ENCODE measurements at places on chromosomes 7 and 10.
A peak's percentile ranks its signal among the peaks of the same experiment; 100 is the strongest.

GRCh38 chr7:36658335-36659171, 65.7 kb downstream of the AOAH start:
- DNase-seq: no peak

GRCh38 chr7:98974205-98974604, 95.9 kb downstream of the TRRAP start:
- no peak for DNase-seq

DNA sequence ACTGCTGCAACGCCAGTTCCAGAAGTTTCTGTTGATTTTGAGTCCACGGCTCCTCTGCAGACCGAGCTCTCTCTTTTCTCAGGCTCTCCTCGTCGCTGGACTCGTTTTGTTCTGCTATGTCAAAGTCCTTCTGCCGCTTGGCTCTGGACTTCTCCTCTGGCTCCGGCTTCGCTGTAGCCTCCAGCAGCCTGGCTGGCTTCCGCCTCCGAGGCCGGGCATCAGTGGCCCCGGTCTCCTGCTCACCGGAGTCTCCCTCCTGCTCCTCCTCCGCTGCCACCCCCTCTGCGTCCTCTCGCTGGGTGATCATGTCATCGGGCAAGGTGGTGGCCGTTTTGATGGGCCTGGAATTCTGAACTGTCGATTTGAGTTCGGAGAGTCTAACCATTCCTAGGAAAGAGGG, 225.2 kb downstream of the MLLT10 start:
- no peak for DNase-seq

DNA sequence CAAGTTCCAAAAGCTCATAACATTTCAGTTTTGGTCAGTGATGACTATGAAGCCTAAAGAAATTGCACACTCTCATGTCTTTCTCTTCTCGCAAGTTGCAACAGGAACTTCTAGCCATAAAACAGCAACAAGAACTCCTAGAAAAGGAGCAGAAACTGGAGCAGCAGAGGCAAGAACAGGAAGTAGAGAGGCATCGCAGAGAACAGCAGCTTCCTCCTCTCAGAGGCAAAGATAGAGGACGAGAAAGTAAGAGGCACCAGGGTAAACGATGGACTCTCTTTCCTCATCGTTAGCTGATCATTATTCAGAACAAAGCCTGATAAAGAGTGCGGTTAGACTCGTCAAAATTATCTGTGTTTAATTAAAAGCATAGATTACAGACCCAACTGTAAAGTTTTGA, 94.7 kb downstream of the HDAC9 start:
- DNase-seq: no peak

DNA sequence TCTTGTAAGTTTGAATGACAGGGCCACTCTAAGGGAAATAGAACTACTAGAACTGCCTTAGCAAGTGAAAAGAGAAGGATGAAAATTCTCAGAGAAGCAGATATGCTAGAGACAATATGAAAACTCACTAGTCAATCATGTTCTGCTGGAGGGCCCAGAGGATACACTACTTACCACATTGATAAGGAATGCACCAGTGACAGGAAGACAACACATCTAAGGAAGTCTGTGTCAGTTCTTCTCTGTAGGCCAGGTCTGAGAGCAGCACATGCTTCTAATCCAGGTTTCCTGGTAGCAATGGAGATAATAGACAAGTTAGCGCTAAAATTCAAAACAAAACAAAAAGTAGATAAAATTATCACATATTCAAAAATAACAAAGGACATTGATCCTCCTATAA, 235.2 kb upstream of the AKR1E2 start:
- DNase-seq: no peak

DNA sequence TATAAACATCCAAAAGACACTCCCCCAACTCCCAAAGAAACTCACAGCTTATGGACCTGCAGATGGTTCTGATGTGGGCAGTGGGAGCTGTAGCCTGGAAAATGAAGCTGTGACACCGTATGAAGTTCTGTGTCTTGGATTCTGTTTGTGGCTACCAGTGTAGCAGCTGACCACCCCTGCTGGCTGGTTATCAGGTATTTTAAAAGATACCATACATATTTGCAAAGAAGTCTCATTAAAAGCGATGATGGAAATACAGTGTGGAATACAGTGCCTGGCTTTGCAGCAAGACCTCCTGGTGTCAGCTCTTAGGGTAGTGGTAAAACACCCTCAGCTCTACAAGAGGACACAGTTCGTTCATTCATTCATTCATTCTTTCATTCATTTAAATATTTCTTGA, 194.3 kb upstream of the PRKCQ start:
- no peak for DNase-seq

GRCh38 chr10:99234041-99234790, 1.4 kb downstream of the HPSE2 start:
- no peak for DNase-seq

DNA sequence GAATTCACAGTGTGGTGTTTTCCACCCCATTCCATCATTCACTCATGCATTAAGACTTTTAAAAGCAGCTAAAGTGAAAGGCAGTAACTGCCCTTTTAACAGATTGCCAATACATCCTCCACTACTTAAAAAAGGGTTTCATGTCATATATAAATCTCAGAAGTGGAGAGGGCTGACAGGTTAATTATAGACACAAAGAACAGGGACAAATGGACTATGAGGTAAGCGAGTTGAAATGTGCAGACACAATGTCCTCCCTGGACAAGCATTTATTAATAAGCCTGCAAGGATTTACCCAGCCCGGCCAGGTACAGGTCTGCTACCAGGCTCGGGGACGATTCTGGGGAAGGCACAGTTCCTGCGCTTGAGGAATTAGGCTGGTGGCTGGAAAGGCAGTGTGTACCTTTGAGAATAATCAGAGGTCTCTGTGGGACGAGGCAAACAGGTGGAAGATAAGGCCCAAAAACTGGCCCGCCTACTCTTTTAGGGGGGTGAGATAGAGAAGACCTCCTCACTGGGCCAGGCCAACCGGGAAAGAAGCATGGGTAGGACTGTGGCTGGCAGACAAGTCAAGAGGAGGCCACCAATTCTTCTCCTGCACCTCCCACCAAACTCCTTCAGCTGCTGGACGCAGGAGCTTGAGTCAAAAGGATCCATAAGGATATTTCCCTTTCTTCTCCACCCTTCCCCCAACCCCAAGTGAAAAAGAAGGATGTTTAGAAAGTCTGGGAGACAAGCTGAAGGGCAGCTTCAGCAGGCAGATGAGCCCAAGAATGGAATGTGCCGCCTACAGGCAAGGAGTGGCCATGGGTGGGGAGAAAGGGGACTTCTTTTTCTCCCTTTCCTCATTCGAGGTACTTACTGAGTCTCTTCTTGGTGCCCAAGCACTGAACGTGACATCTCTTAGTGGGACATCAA, 1.5 kb downstream of the PDLIM1 start:
- no peak for DNase-seq

DNA sequence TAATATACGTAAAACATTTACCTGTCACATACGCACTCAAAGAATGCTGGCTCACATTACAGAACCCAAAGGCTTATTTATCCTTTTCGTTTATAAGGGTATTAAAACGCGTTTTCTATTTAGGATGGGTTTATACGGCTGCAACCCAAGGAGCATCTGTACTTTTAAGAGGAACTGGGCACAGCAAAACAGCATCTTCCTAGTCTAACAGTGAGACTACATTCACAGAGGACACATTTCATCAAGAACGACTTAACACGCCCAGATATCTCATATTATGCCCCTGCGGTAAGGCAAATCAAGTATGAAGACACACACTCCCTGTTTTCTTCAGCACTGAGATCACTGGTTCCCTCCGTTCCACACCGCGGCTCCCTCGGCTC, 533 bp upstream of the DMTF1 start:
- DNase-seq: no peak

DNA sequence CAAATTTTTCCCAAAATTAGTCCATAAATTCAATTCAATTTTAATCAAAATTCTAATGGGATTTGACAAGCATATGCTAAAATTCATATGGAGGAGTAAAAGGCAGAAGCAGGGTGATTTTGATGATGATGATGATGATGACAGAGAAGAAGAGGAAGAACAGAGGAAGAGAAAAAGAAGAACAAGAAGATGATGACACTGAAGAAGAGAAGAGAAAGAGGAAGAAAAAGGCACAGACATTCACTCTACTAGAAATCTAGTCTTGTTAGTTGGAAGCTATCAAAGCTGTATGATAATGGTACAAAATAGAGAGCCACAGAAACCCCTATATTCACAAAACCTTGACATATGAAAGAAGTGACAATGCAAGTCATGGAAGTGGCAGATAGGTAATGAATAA, 157.9 kb downstream of the ELMO1 start:
- no peak for DNase-seq

DNA sequence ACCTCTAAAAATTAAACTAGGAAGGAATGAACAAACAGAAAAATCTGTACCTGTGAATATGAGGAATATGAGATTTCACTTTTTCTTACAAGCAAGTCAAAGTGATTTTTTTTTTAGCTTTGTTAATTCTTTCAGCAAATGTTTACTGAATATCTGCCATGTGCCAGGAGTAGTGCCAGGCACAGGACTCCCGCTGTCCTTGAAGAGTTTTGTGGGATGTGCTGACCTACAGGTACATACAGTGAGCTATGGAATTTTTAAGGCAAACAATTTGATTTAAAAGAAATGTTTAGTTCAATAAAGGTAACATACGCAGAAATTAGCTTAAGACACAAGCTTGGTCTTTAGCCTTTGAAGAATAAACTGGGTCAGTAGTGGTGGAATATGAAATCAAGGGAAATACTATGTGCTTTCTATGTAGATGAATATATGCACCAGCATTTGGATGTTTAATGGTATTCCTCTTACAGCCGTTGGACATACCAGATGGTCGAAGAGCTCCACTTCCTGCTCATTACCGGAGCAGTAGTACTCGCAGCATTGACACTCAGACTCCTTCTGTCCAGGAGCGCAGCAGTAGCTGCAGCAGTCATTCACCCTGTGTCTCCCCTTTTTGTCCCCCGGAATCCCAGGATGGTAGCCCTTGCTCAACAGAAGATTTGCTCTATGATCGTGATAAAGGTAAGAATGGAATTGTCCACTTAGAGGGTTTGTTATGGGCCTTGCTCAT, 102.0 kb downstream of the GLCCI1 start:
- DNase-seq: no peak

GRCh38 chr7:131546583-131547141, 9.8 kb downstream of the PODXL start:
- no peak for DNase-seq

- DNase-seq: no peak
These were observed 4.8 kb upstream of the AOC1 start for GRCh38 chr7:150847536-150847935.

GRCh38 chr7:69078997-69079769, 519.1 kb upstream of the AUTS2 start:
- DNase-seq: peak; percentile 48

DNA sequence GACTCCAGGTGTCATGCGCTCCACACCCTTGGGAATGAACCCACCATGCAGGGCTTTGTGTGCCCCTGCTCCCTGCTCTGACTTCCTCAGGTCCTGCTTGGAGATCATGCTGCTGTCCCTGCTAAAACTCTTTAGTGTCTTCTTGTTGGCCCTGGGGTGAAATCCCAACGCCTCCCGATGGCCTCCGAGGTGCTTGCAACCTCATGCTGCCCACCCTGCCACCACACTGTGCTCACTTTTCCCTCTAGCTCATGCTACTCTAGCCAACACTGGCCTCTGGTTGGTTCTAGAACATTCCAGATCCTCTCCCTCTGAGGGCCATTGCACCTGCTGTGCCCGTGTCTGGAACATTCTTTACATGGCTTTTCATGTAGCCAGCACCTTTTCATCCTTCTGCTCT, 227.7 kb downstream of the ADAM12 start:
- no peak for DNase-seq

GRCh38 chr10:104938031-104938430, 296.9 kb downstream of the SORCS3 start:
- DNase-seq: no peak

DNA sequence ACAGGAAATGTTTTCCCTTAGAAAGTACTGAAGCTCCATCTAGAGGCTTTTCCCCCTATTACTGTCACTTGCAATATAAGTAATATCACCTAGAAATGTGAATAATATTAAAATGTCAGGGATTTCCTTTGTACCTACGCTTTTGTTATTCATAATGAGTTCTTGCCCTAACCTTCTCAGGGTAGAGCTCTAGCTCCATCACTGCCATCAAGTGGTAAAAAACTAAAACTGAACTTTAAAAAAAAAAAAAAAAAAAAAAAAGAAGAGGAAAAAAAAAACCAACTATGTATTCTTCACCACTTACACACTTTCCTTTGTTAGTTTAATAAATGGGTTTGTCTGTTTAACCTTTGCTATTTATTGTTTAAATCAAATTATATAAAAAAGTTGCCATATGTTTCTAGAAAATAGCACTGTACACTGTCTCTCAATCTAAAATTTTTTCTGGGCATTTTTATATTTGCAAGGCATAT, 49.9 kb downstream of the DNAJC1 start:
- no peak for DNase-seq

DNA sequence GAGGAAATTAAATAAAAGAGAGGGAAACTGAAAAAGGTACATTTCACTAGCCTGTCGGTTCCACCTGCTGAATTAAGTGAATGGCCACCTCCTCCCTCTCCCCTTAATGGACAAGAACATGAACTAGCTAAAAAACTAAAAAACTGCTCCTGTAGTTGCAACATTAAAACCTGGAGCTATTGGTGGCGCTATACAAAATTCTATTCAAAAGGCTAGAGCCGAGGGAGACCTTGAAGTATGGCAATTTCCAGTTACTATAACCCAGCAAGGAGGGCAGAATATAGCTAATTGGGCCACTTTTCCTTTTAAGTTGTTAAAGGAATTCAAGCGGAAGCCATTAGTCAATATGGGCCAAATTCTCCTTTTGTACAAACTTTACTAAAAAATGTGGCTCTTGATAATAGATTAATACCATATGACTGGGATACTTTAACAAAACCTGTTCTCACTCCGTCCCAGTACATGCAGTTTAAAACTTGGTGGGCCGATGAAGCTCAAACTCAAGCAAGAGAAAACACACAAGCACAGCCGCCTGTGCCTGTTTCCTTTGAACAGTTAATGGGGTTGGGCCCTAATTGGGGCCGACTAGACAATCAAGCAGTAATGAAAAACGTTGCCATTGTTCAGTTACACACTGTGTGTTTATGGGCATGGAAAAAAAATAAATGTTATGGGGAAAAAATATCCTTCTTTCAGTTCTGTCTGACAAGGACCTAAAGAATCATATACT, 6.5 kb upstream of the CHST3 start:
- no peak for DNase-seq

DNA sequence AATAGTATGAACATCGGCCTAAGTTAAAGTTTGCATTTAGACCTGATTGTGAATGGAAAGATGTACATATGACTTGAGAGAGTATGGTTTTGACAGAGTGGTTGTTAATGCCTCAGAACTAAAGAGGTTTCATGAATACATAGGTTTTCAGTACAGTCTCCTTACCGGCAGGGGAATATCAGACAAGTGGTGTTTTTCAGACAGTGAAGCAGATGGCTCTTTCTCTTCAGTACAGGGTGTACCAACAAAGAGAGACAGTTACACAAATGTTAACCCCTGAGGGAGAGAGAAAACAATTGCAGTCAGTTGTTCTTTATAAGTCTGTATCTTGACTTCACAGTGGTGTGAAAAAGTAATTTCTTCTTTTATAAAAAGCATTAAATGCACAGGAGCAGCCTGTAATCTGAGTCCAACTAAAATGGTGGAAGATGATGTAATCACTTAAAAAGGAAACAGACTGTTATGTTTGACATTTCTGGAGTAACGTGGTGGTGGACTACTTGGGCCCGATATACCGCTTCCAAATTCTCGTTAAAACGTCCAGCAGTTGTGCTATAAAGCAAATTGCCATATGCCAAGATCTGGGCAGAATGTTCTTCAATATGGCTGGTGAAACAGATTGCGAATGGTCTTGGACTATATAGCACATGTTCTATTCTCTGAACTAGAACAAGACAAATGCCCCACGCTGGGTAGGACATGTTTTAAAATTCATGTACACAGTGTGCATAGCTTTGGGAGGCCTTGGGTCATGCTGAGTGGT, 69.2 kb downstream of the SDK1 start:
- no peak for DNase-seq

GRCh38 chr7:48067475-48067874, 21.6 kb upstream of the UPP1 start:
- no peak for DNase-seq

All from nucleus accumbens (tissue), 56 donors.